ENCODE measurements at places on chromosomes 4 and X. TPM values are rescaled to one million over a fixed set of nuclear protein-coding genes. Genes with fewer than 3 reads are reported as not detected.

- DNase-seq: no peak
These were observed 6.8 kb upstream of the CDKL2 start for GRCh38 chr4:75637176-75637575.

BEX3 gene
- 314 TPM for total RNA-seq

SFRP2 gene
- total RNA-seq: 27.1 TPM

LIMCH1 gene
- 65.2 TPM for total RNA-seq

DNA sequence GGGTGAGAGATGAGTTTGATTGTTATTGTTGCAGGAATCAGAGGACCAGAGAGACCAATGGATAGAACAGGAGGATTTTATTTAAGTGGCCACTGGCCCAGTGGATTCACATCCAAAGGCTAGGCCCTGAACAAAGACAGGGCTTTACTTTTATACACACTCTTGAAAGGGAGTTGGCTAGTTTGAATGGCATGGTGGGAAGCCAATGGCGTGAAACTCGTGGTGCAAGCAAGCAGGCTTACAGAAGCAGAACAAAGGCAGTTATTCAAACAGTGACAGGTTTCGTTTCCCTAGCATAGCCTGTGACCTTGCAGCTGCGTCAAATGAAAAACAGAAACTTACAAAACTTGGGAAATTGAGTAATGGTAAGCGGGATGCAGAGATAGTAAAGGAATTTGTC, 110.2 kb upstream of the PRDX4 start:
- DNase-seq: no peak

- no peak for DNase-seq
These were observed 131.2 kb downstream of the FRMPD4 start for GRCh38 chrX:12269484-12269883.

NXF2 gene
- total RNA-seq: not detected

DNA sequence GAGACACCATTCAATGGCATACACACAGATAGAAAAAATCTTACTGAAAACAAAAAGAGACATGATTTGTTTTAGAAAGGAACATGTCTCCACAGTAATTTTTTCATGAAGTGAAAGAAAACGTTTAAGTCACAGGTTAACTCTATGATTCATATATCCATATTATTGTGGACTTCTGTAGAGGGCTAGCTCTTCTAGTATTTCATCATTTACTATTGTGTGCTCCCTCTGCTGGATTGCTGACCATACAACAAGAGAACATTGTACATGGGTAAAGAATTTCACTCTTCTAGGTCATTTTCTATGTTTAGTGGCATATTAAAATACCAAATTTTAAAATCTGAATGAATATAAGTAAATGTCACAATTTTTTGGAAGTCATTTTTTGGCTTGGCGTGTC, 91.8 kb upstream of the POU3F4 start:
- no peak for DNase-seq

USP51 gene
- total RNA-seq: 5.1 TPM

CORIN gene
- 1.1 TPM for total RNA-seq

GRCh38 chrX:40434443-40434842, 146.3 kb upstream of the ATP6AP2 start:
- no peak for DNase-seq

DNA sequence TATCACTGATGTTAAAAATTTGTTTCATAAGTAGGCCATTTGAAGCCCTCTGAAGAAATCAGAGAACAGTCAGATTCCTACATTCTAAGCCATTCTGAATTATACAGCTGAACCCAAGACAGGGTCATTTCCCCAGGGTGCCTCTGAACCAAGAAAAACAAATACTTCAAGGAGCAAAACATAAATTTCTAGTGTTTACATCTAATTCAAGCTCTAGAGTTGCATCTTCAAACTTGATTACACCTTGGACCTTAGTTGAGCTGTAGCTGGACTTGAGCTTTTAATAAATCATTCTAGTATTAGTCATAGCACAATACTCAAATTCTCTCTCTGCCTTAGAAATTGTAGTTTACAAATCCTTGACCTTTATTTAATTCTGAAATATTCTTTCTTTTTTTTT, 87.6 kb upstream of the IL15 start:
- no peak for DNase-seq

DNA sequence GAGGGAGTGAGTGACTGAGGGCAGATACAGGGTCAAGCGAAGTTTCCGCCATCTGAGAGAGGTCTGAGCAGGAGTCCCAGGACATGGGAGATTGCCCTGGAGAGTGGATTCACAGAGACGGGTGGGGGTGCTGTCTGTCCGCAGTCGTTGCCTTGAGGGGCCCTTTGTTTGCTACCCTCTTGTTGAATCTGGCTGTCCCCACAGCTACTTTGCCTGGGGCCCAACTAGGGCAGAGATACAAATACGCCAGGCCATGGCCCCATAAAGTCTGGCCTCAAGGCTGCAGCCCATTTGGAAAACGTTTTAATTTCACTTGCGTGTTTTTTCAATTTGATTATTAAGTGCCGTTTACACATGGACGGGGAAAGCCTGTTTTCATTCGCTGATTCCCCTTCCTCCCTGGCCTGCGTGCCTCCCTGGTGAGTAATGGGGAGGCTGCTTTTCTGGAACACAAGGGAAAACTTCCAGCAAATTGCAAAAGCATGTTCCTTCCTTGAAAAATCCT, 134.4 kb downstream of the SMIM20 start:
- no peak for DNase-seq

DNA sequence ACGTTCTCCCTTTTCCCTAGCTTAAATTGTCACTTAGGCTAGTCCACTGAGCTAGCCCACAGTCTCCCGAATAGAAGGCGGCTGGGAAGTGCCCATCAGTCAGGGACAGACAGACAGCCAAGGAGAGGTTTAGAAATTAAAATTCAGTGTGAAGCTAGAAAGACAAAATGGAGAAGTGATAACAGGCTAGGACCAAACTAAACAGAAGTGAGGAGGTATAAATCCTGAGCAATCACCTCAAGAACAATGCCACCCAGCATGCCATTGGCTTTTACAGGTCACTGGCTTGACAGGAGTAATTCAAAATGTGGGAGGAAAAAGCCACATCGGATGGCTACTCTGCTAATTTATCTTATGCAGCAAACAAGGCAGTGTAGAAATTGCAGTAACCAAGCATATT, 138.9 kb downstream of the MAPK10 start:
- DNase-seq: no peak

- DNase-seq: no peak
These were observed 23.9 kb upstream of the CENPU start for GRCh38 chr4:184757810-184758209.

- DNase-seq: no peak
These were observed 5.3 kb upstream of the TRMT2B start for GRCh38 chrX:101057093-101057714.

DNA sequence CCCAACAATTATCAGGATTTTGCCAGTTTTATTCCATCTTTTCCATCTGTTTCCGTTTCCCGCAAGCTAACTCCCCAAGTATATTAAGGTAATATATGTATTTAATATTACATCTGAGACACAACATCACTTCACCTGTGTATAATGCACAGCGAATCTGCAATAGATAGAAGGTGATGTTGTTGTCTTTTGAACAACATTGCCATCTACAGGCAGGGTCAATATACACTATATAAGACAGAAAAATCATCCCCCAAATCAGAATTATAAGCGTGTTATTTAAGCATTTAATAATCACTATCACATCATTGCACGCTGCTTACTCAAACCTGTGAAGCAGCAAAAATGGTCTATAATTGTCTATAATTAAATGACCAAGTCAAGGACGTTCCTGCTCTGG, 1115.5 kb downstream of the NLGN4X start:
- DNase-seq: no peak

RBM46 gene
- total RNA-seq: 0.43 TPM

GRCh38 chr4:76250962-76251361, 559 bp upstream of the FAM47E start:
- no peak for DNase-seq

GRCh38 chr4:112176596-112176995, 31.3 kb downstream of the FAM241A start:
- DNase-seq: no peak

DNA sequence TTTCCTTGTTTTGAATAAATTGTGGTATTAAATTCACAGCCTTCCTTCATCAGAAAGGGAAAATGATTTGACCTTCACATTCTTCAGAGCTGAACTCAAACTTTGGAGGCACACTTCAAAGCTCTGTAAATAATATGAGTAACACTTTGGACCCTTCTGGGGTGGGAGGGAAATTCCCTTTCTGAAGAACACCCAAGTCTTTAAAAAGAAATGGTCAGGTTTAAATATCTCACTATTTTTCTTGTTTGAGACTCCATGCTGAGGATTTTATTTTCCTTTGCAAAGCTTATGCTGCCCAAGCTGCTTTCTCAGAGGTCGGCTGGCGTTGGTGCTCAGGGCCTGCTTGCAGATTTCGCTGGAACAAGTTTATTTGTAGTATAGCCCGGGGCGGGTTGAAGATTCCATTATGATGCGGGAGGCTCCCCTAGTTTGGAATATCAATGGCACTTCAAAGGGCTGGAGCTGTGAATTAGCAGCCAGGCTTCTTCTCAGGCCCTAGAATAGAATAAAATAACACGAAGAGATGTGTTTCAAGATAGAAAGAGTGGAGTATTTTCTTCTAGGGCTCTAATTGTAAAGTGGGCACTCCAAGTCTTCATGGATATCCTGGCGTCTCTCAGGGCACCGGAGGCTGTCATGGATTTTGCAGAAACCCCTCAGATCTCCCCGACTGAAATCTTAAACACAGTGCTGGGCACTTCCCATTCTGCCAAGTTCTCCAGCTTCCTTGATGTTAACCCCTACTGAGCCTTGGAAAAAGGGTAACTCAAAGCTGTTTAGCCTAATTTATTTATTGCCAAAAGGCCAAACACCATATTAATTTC, 315.6 kb downstream of the GPAT3 start:
- no peak for DNase-seq

GRCh38 chr4:71261633-71262121, 77.1 kb upstream of the SLC4A4 start:
- DNase-seq: no peak

GRCh38 chr4:114087596-114088230, 108.3 kb upstream of the ARSJ start:
- no peak for DNase-seq

- DNase-seq: no peak
These were observed 100.5 kb upstream of the TBC1D9 start for GRCh38 chr4:140856621-140857062.

DNA sequence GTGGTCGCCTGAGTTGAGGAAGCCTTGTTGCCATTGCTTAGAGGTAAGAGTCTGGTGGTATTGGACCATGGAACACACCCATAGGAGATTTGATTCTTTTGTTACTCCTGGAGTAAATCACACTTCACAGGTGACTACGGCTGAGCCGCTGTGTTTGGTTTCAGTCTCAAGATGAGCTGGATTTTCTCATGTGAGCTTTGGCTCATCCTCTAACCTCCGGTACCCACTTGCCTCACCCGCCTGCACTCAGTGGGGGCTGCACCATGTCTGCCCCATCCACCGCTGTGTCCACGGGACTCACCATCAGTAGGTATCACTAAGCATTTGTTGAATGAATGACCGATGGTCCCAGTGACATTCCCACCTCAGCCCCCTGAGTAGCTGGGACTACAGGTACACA, 52.7 kb downstream of the HTT-AS start:
- no peak for DNase-seq

- DNase-seq: no peak
These were observed 35.9 kb downstream of the HPGDS start for GRCh38 chr4:94306713-94307112.

F8A3 gene
- 2.7 TPM for total RNA-seq

TLR3 gene
- total RNA-seq: 9.1 TPM

HSFX3 gene
- not detected for total RNA-seq

GRCh38 chrX:2662586-2662985, 28.5 kb upstream of the CD99 start:
- no peak for DNase-seq

PNMA6A gene
- 5.2 TPM for total RNA-seq

DNA sequence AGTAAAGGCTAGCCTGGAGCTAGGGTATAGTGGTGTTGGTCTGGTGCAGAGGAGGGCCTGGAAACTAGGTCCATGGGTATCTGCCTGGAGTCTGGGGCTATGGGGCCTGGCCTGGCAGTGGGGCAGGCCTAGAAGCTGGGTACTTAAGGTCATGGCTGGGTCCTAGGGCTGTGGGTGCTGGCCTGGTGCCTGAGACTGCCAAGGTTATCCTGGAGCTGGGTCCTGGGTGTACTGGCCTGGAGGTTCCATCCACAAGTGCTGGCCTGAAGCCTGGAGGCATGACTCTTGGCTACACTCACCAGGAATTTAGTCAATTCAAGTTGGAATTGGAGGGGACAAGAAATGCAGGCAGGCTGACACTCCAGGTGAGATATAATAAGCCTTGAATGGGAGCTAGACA, 108.4 kb upstream of the ZCCHC13 start:
- DNase-seq: no peak

GRCh38 chr4:32440391-32440790, 1720.2 kb downstream of the PCDH7 start:
- no peak for DNase-seq

DNA sequence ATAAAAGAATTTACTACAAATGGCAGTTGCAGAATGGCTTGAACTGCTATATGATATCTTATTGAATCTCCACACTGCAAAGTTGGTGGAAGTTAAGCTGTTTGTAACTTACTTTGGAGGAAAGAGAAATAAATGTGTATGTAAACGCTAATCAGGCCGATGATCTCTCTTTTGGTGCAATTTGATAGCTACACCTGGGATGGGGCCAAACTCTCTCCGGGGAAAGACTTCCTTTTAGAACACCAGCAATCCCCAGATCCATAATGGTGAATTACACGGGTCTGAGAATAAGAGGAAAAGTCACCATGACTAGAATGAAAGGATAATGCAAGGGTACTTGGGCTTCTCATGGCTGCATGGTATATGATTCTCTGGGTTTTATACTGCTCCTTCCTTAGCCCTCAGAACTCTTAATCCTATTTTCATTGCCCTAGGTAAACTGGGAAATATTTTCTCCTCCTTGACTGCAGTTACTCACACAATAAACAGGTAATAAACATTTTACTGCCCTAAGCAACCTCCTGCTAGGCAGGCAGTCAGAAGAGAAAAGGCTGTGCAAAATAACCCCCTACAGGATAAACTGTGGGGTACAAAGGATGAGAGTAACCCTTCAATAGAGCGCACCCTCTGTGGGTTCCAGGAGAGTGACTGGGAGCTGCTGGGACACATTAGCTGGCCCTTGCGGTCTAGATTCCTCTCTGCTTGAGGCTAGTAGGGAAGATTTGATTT, 109.3 kb downstream of the MGST2 start:
- DNase-seq: no peak

DNA sequence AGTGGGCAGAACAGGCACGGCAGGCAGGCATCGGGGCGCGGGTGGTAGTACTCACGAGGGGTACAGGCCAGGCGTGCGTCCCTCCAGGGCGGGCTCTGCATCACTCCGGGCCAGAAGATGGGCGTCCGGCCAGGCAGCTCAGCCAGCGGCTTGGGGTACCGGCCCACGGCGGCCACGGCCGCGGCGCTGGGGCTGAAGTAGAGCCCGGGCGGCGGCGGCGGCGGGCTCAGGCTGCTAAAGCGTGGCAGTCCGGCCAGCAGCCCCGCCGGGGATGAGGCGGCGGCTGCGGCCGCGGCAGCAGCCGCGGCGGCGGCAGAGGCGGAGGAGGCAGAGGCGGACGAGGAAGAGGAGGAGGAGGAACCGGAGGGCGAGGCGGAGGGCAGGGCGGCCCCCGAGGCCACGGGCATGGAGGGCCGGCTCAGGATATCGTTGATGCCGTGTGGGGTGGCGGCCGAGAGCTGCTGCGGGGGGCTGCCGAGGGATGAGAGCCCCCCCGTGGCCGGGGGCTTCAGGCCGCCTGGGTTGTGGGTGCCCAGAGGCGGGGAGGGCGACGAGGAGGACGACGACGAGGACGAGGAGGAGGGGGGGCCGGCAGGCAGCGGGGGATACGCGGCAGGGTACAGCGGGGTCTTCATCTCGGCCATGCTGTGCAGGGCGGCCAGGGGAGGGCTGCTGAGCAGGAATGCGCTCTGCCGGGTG, 1.4 kb downstream of the NKX6-1 start:
- DNase-seq: no peak

Measured in mesothelial cell of epicardium (in vitro differentiated cells).